ENCODE measurements at places on chromosomes 3 and 15.

GRCh38 chr3:15065550-15066007 is 464 bp upstream of the MRPS25 start:
- no peak for DNase-seq

GRCh38 chr3:112685420-112685819 is 44.5 kb upstream of the CCDC80 start:
- DNase-seq: no peak

- DNase-seq: no peak
These were observed 20.1 kb downstream of the ALS2CL start for GRCh38 chr3:46673151-46674030.

GRCh38 chr3:83002869-83003445 is 1241.5 kb upstream of the GBE1 start:
- no peak for DNase-seq

DNA sequence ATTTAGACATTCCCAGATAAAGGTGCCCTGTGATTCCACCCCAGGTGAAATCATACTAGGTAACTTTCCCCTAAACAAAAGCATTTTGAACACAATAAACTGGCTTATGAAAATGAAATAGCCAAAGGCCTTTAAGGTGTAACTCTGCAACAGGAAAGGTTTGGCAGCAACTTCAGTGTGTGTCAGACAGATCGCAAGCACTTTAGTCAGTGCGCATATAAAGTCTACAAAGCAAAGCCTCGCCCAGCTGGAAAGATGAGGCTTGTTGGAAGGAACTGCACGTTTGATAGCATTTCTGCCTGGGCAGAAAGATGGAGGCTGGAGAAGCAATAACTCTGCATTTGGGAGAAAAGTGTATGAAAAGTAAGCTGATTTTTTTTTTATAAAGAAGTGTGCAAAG is 57.9 kb downstream of the PRICKLE2 start:
- DNase-seq: no peak

DNA sequence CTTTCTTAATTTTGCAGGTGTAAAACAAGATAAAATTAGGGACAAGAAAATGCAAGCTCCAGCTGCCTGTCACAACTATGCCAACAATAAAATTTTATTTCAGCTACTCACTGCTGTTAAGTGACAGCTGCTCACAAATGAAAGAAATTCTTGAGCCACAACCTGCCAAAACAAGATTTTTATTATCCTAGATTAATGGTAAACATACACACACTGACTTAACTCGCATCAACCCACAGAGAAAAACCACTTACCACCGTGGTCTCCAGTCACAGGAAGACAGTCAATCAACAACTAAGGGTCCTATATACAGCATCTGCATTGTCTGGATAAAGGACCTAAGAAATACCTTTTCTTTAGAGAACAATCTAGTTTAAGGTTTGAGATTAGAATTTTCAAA is 31.3 kb downstream of the EFL1 start:
- no peak for DNase-seq
